ENCODE measurements at places on chromosomes 1 and 21.

- no peak for DNase-seq
Measured at GRCh38 chr1:15933684-15934083, 42.2 kb downstream of the ZBTB17 start.

DNA sequence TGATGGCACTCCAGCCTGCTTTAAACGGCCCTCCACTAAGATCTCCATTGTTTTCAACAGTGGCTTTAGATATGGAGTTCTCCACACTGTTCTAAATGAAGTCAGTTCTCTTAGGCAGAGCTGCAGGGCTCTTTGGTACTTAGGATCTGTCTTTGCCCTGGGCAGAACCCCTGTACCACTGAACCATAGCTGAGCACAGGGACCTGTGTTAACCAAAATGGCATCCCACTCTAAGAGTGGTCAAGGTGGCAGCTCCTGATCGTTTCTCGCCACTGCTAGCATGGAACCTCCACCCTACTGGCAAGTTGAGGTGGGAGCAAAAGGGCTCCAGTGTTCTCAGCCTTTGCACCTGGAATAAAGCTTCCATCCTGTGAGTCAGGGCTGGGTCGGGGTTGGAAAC, 186.7 kb downstream of the TM2D1 start:
- DNase-seq: no peak

DNA sequence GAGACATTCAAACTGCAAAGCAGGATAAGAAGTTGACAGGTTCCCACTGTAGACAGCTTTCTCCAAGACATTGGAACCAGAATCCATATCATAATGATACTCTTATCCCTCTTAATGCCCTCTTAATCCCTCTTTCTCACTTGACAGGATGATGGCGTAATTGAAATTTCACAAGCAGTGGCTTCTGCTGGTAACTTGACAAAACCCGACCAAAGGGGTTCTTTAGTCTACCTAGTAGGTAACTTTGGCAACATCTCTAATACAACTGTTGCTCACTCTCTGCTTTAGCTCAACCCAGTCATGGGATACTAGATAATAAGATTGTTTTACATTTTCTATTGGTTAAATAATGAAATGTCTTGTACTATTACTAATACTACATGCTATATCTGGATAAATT, 34.7 kb downstream of the S100A10 start:
- DNase-seq: no peak

GRCh38 chr1:9903801-9904527, 6.1 kb downstream of the CTNNBIP1 start:
- DNase-seq: no peak

GRCh38 chr1:91833946-91834345, 52.0 kb downstream of the TGFBR3 start:
- DNase-seq: no peak

DNA sequence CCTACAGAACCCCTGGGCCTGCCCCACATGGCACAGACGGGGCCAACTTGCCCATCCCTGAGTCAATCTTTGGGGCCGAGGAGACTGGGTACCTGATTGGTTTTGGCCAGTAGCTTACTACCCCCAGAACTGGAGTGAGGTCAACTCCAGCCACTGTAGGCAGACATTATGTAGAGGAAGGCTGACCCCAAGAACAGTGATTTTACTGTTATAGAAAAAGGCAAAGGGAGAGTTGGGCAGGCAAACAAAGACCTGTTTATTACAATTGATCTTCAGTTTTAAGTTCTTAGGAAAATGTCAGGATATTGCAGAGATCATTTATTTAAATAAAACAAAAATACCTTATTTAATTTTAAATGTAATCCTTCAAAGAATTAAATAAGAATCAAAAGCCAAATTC, 653.8 kb downstream of the NPHP4 start:
- no peak for DNase-seq

DNA sequence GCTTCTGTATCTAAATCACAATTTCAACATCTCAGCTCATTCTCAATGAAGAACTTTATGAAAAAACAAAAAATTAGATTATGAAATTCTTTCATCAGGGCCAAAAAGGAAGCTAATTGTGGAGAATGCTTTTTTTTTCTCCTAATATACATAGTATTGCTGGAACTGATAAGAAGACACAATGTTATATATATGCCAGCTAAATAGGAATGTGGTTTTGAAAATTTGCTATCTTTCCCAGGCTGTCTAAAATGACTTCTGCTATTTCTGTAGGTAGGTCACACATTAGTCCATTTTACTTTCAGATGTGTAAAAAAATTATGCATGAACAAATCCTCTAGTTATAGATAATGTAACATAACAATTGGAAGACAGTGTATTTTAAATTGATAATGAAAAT, 732.9 kb downstream of the RWDD3 start:
- no peak for DNase-seq

GRCh38 chr1:105100102-105100501, 1350.4 kb downstream of the AMY1C start:
- DNase-seq: peak; percentile 21

DNA sequence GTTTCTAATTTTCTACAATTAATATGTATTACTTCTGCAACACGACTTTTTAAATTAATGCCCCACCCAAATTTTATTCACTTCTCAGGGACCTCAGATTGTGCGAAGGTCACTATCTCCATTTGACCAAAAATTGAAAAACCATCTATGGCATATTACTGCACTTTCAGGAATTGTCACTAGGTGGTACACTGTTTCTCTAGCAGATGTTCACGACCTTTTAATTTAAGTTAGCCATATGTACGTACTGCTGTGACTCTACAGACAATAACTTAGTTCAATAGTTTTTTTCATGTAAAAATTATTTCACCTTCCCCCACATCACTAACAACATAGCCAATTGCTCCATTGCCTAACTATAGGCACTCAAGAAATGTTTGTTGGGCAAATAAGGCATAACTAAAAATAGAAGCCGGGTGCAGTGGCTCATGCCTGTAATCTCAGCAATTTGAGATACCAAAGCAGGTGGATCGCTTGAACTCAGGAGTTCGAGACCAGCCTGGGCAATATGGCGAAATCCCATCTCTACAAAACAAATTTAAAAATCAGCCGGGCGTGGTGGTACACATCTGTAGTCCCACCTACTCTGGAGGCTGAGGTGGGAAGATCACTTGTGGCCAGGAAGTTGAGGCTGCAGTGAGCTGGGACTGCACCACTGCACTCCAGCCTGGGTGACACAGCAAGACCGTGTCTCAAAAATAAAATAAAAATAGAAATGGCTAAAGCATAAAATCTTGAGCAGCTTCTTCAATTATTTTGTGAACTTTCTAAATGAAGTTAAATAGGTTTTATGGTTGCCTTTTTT, 75.7 kb upstream of the PKN2 start:
- DNase-seq: peak; percentile 62

GRCh38 chr1:224378855-224379631, 22.4 kb downstream of the CNIH4 start:
- no peak for DNase-seq

DNA sequence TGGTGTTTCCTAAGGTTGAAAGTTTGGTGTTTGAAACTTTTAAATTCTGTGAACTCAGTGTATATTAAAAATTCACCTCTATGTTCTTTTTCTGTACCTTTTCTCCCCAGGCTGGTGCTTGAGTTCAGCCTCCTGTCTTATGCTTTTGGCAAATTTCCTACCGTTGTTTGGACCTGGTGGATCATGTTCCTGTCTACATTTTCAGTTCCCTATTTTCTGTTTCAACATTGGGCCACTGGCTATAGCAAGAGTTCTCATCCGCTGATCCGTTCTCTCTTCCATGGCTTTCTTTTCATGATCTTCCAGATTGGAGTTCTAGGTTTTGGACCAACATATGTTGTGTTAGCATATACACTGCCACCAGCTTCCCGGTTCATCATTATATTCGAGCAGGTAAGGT, 24.9 kb upstream of the AXDND1 start:
- no peak for DNase-seq

- peak; percentile 65 for DNase-seq
Measured at GRCh38 chr1:17909634-17910033, 154.5 kb downstream of the ACTL8 start.

GRCh38 chr1:156114919-156115513, 505 bp downstream of the LMNA start:
- DNase-seq: no peak

DNA sequence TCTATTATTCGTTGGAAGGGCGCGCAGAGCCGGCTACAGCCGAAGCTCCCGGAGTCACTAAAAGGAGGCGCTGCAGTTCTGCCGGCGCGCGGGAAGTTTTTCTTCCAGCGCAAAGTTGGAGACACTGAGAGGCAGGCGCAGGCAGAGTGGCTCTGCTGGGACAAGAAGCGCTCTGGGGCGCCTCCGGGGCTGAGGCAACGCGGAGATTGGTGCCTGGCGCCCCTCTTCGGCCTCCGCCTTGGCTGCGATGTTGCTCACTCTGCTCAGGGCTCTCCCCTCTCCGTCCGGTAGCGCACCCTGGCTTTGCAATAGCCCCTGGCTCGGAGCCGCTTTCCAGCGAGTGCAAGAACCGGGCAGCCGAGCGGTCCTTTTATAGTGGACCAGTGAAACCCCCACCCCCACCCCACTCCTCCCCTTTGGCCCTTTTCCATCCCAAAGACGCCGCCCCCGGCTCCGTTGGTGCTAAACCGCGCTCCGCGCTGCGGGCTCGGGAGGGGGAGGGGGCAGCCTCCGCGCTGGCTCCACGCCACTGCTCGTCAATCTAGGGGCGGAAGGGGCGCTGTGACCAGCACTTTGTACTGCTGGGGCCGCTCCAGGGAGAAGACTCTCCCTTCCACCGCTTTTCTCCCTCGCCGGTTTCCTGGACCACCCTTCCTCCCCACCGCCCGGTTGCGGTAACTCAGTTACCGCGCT, at the start of gene ADAMTS1:
ADAMTS1 (minus strand) TSS at position 344 of the 693 bp plus-strand sequence. CDS start 455 bp downstream, outside the sequence.
- peak; percentile 84 for DNase-seq

DNA sequence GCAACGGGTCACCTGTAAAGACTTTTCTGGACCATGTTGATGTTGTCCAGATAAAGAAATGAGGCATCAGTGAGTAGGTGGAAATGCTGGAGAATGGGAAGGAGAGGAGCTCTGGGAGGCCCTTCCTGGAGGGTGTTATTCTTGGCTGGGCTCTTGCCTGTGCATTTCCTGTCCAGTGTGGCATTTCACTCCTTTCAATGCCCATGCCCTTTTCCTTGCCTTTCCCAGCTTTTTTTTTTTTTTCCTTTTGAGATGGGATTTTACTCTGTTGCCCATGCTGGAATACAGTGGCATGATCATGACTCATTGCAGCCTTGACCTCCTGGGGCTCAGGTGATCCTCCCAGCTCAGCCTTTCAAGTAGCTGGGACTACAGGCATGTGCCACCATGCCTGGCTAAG, 11.8 kb downstream of the NOS1AP start:
- DNase-seq: peak; percentile 95

DNA sequence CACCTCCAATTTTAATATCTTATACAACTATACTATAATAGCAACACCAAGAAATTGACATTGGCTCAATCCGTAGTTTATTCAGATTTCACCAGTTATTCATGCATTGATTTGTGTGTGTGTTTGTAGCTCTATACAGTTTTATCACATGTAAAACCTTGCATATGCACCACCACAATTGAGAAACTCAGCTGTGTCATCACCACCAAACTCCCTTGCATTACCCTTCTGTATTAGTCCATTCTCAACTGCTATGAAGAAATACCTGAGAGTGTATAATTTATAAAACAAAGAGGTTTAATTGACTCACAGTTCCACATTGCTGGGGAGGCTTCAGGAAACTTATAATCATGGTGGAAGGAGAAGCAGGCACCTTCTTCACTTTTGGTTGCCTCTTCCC, 162.1 kb downstream of the PATJ start:
- no peak for DNase-seq

DNA sequence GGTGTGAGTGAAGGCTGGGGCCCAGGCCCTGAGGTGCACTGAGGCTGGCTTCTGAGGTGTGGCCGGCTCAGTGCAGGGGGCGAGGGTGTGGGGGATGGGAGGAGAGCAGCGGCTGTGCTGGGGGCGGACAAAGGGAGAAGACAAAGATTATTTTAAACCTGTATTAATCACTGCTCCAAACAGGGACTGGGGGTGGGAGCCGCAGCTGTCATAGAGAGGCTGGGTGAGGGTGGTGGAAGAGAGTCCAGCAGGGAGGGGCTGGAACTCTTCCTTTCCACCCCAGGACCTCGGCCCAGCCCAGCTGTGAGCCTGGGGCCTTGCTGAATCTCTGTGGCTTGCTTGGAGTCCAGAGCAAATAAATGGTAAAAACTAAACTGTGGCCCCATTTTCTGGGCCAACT, 106.9 kb downstream of the KCND3 start:
- DNase-seq: no peak

DNA sequence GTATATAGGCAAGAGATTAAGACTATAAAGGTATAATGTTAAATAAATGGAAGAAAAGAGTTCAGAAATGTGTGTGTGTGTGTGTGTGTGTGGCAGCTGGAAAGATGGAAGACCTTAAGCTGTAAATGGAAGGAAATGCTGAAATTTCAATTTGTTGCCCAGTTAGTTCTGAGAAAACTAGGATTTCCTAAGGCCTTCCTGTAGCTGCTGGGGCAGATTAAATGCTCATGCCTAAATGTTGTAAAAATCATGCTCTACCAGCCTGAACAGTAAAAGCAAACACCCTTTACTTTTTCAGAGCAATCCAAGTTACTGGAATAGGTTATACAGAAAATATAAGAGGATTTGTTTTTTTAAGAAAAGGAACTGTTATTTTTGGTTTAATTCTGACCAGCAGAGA, 8.3 kb downstream of the ADCY10 start:
- no peak for DNase-seq

GRCh38 chr1:91428182-91428798, 23.7 kb upstream of the HFM1 start:
- DNase-seq: no peak

DNA sequence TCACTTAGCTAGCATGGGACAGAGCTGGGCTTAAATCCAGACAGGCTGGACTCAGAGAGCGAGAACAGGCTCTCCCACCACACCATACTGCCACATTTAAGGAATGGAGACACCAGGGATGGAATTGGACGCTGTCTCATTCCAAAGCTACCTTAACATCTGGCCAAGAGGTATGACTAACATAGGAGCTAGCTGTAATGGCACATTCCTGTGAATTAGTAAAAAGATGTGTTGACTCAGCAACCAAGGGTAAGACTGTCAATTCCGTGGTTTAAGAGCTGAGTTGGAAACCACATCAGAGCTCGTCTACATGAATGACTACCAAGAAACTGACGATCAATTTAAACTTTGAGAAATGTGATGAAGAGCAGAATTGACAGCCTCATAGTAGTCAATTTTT, 8.3 kb upstream of the TNFRSF9 start:
- DNase-seq: no peak

DNA sequence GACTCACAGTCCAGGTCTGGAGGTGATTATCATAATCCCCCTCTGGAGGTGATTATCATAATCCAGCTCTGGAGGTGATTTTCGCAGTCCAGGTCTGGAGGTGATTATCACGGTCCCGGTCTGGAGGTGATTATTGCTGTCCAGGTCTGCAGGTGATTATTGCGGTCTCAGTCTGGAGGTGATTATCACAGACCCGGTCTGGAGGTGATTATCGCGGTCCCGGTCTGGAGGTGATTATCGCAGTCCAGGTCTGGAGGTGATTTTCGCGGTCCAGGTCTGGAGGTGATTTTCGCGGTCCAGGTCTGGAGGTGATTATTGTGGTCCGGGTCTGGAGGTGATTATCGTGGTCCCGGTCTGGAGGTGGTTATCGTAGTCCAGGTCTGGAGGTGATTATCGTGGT, 76.6 kb downstream of the SDCCAG8 start:
- DNase-seq: no peak

GRCh38 chr1:226425004-226425378, 17.1 kb upstream of the PARP1 start:
- DNase-seq: no peak
